ENCODE measurements at places on chromosomes 3 and 15.

- DNase-seq, result no peak
Measured at GRCh38 chr15:63408524-63408923, 26.9 kb upstream of the CA12 start.

DNA sequence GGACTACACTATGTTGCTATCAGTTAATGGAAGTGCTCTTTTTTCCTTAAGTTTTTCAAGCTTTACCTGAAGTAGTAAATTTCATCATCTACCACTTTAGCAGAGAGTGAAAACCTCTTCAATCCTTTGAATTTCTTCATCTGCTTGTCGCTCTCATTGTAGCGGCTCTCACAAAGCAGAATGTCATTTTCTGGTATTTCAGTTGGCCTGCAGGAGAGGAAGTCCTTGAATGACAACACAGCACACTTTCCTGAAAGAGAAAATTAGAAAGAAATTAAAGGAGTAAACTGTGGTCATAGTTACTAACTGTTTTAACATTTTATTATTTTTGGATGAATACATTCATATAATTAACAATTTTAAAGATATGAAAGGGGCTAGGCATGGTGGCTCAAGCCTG lies 27.6 kb downstream of the UQCC5 start:
- DNase-seq, result no peak

DNA sequence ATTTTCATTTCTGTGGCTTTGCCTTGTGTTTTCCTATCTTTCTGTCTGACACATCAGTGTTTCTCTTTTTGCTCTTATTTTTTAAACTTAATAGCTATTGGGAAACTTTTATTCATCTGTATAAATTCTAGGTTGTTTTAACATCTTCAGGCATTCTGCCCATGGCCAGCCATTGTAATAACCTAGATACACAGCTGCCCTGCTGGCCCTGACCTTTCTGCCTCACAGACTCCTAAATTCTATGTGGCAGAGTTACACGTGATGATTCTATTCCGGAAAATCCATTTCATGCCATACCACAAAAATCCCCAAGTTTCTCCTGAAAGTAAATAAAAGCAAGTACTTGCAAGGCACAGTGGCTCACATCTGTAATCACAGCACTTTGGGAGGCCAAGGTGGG lies 150.1 kb downstream of the UACA start:
- DNase-seq, result no peak

- no peak for DNase-seq
Measured at GRCh38 chr3:66297900-66298299, 77.1 kb downstream of the SLC25A26 start.

GRCh38 chr3:32004113-32004765 lies 22.7 kb downstream of the ZNF860 start:
- DNase-seq, result no peak

GRCh38 chr3:127144631-127145030 lies 48.3 kb upstream of the PRR23E start:
- DNase-seq, result no peak

GRCh38 chr3:187450431-187451190 lies 82.4 kb downstream of the RTP4 start:
- DNase-seq, result no peak

DNA sequence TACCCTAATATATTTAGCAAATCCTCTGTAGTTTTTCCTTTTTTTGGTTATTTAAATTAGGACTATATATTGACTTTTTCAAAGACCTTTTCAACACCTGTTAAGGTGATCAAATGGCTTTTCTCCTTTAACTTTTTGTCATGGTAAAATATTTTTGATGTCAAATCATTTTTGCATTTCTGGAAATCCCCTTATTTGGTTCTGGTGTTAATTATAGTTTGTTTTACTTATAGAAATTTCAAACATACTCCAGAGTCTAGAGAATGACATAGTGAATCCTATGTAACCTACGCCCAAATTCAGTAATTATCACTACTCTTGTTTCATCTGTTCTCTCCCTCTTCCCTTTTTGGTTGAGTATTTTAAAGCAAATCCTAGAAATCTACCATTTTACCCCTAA lies 121.3 kb upstream of the TBL1XR1 start:
- DNase-seq, result no peak

DNA sequence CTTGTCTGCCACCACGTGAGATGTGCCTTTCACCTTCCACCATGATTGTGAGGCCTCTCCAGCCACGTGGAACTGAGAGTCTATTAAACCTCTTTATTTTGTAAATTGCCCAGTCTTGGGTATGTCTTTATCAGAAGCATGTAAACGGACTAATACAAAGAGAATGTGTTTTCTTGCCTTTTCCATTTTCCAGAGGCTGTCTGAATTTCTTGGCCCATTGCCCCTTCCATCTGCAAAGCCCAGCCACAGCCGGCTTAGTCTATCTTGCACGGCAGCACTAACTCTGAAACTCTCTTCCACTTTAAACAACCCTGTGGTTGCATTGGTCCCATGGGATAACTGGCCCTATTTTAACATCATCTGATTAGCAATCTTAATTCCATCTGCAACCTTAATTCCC lies 215.3 kb downstream of the LRTM1 start:
- DNase-seq, result no peak

DNA sequence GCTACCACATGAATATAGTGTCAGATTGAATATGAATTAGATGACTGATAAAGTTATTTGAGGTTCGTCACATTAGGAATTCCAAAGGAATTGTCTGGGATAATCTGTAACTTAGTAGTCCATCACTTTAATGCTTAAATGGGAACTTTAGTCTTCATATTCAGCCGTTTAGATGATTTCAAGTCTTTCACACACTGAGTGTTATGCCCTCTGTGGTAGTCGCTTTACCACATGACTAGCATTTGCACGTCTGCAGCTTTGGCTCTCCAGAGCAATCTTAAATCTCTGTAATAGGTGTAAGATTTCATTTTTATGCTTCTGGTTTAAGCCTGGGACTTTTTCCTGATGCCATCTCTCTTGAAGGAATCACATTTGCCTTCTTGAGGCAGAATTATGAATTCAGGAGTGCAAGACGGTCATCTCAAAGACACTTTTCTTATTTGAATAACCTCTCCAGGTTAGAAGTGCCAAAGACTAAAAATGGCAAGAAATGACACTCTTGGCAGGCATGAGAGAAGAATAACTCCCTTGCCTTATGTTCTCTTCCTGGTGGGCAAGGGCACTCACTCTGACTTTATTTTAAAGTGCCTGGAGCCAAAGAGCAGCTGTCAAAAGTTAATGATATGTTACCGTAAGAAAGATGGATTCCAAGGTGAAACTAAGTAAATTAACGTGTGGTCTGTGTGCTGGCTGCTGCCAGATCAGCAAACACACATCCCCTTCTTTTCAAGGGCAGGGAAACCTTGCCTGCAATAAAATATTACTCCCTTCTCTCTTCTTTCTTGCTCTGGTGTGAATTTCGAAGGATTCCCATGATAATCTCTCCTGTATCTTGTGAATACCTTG lies 153.3 kb downstream of the B3GALNT1 start:
- DNase-seq, result no peak

DNA sequence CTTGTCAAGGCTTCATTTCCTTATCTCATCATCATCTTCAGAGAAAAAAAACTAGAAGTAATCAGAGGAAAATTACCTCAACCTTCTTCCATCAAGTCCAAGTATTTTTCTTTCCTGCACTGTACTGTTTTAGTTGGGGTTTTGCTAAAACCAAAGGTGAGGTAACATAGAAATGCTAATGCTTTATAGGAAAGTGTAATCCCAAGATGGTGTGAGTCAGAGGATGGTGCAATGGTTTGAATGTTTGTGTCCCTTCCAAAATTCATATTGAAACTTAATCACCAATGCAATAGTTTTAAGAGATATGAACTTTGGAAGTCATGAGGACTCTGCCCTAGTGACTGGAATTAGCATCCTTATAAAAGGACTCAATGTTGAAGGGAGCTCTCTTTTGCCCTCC lies 79.5 kb downstream of the KBTBD8 start:
- no peak for DNase-seq

- no peak for DNase-seq
Measured at GRCh38 chr3:45064512-45065372, 38.6 kb downstream of the CLEC3B start.

GRCh38 chr3:54426381-54426780 lies 304.0 kb downstream of the CACNA2D3 start:
- DNase-seq, result no peak

- DNase-seq, result no peak
Measured at GRCh38 chr3:48474619-48475018, 28.1 kb downstream of the ATRIP start.

DNA sequence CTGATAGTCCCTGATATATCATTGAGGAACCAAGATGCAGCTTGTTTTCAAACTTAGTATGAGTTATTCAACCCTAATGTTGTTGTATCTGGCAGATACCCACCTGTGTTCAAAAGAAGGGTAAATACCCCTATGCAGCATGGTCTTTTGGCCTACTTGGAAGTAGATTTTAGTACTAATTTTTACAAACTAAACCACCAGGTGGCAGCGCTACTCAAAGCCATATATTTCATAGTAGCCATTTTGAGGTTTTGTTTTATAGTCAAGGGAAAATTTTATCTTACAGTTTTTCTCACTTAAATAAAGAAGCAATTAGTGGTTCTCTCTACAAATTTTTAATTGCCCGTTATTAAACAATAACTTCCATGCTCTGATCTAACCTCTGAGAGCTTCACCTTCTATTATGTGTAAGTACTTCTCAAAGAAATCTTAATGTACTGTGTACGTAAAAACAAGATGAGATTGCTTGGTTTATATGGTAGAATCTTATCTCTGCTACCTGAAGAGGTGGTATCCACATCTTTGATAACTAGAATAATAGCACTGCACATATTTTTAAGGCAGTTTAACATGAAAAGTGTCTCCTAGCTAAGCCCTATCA lies 31.5 kb upstream of the MLF1 start:
- peak; percentile 25 for DNase-seq

DNA sequence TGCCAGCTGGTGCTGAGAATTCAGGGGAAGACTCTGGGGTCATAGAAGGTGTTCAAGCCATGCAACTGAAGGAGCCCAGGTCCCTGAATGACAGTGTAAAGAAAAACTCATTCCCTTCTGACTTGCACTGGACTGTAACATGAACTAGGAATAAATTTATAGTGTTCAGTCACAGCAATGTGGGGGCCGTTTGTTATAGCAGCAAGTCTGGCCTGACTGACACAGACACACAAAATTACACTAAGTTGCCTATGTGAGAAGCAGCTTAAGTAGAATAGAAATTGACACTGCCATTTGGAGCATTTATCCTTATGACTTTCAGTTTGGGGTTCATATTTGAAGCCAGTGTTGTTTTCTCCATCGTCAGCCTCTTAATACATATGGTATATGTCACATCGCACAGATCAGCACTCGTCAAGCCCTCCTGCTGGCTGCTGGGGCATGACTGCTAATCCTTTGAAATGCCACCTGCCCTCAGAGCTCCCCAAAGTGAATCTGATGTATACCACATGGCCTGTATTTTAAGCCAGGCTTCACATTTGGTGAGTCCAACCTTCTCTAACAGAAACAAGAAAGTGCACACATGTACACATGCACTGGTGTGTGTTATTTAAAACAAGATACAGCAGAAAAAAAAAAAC lies 17.1 kb upstream of the HEG1 start:
- DNase-seq, result no peak

- DNase-seq, result no peak
Measured at GRCh38 chr15:71189718-71190117, 74.4 kb downstream of the THSD4 start.

DNA sequence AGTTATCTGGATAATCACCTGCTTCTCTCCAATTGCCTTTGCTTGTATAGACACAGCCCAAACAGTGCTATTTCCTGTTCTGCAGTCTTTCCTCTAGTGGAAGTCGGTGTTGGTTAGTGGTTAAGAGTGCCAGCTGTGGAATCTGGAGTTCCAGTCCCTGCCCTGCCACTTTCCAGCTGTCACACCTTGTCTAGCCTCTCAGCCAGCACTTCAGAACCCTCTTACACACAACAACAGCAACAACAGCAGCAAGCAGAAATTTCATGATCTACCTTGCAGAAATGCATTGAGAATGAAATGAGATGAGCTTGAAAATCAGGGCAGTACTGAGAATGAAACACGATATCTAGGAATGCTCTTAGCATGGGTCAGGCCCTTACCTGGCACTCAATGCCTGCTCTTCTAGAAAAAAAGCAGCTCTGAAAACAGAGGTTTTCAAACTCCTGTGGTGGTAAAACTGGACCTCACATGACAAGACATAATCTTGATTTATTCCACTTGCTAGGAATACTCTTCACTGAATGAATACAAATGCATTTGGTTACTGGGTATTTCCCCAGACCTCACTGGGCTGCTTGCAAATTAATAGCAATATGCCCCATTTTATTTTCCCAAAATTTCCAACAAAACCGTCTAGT lies 3.3 kb upstream of the WNT5A start:
- DNase-seq, result no peak

DNA sequence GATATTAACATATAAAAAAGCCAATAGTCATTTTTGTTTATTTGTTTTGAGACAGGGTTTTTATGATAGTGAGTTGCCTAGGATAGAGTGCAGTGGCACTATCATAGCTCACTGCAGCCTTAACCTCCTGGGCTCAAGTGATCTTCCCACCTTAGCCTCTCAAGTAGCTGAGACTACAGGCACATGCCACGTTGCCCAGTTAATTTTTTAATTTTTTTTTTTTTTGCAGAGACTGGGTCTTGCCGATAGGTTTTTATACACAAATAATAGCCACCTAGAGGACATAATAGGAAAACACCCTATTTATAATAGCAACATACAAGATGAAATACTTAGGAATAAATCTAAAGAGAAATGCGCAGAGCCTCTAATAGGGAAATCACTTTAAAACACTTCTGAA lies 13.3 kb downstream of the EIF3J start:
- no peak for DNase-seq

DNA sequence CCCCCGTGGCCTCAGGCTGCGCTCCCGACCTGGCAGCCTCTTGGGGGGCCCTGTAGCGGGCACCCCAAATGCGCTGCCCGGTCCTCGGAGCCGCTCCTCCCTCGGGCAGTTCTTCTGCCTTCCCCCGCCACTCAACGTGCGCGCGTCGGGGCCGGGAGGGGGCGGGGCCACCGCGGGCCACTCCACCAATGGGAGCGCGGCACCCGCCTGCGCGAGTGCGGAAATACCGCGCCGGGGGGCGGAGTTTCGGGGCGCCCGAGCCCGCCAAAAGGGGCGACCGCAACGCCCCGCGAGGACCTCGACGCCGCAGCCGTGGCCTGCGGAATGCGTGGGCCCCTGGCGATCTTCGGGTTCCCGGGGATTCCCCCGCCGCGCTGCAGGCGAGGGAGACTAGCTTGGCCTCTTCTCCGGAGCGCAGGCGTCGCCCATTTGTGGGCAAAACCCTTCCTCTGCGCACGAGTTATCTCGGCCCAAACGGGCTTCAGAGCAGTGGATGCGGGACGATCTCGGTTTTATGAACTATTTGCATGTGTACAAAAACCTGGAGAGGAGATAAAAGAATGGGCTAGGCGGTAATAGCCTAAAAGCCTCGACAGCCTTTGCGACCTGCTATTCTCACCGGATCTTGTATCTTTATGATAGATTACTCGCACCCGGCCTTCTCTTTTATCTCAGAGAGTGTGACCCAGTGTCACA lies at the start of gene TASOR:
Gene TASOR (minus strand): TSS at position 144 of the 696 bp plus-strand sequence. CDS start 259 bp downstream, outside the sequence.
- peak; percentile 72 for DNase-seq
